ENCODE measurements at places on chromosomes 5 and 9. TPM values are rescaled to one million over a fixed set of nuclear protein-coding genes. Genes with fewer than 3 reads are reported as not detected.

DNA sequence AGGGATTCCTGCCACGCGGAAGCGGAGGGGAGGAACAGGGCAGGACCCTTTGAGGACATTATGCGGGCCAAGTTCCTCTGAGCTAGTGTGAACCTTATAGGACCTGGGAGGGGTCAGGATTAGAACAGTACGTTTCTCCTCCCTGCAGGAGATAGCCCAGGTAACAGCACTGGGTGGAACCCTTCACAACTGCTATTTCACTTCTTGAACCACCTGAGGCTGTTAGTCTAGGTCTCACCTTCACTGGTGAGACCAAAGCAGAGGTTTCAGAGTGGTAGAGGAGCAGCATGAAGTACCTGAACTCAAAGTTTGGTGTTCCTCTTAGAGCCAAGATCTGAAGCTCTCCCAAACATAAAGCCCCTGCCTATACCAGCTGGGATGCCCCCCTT is 832 bp downstream of the EIF4EBP3 start:
- DNase-seq, result no peak

DNA sequence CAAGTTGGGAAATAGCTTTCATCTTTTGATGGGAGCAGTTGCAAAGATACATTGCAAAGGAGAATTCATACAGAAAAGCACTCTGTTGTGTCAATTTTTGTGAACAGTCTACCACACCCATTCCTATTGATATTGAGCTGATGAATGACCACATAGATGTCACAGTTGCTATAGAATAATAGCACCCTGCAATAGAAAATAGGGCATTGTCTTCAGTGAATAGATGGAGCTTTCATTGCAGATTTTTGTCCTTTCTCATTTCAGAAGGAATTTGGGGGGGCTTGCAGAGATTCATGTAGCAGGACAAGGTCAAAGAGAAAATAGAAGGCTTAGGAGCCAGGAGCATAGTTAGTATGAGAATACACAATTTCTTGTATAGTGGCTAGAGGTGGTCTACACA is 237.9 kb downstream of the TMEM38B start:
- DNase-seq, result no peak

DNA sequence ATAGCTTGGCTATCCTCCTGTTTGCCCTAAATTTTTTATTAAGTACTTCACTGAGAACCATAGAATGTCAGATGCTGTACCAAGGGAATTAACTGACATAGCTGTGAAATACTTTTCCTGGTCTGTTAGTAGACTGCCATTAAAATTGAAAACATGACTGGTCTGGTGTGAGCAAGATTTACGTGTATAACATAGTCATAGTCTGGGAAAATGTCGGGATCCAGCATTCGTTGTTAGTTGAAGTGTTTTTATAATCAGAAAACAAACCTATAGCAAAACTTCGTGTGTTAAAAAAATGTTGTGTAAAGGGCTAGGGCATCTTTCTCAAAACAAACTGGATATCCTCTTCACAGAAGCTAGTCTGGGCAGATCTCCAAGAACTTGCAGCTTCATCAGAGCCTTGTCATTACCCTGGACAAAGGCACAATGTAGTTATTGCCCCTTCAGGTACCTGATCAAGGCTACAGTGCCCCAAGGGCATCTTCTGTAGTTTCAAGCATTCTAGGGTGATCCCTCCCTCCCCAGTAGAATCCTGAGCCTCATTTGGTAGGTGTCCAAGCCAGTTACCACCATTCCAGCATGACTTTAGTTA is 454.2 kb upstream of the SGCD start:
- DNase-seq, result peak; percentile 30

DNA sequence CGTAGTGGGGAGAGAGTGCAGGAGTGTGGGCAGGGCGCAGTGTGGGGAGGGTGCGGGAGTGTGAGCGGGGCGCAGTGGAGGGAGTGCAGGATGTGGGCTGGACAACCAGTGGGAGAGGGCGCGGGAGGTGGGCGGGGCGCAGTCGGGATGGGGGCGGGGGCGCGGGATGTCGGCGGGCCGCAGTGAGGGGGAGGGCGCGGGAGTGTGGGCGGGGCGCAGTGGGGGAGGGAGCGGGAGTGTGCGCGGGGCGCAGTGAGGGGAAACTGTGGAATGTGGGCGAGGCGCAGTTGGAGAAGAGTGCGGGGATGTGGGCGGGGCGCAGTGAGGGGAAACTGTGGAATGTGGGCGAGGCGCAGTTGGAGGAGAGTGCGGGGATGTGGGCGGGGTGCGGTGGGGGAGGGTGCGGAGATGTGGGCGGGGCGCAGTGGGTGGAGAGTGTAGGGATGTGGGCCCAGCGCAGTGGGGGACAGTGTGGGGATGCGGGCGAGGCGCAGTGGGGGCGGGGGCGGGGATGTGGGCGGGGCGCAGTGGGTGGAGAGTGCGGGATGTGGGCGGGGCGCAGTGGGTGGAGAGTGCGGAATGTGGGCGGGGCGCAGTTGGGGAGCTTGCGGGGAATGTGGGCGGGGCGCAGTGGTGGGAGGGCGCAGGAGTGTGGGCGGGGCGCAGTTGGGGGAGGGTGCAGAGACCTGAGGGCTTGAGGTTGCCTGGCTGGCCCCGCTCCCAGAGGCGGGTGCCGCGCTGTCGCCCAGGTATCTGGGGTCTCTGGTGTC is at the start of gene NXNL2:
NXNL2 (plus strand) TSS at position 723 of the 770 bp plus-strand sequence. CDS start 257 bp downstream, outside the sequence.
- no peak for DNase-seq

GRCh38 chr9:135090547-135090946 is 3.1 kb downstream of the OLFM1 start:
- DNase-seq, result no peak

- DNase-seq, result peak; percentile 40
These were observed 36.5 kb upstream of the CD180 start for GRCh38 chr5:67233075-67233474.

Gene GABRA1
- not detected for total RNA-seq

Gene TSC1
- 29.4 TPM for total RNA-seq

Gene NKD2
- total RNA-seq, result 0.17 TPM
